ENCODE measurements at places on chromosomes 3 and 15. TPM values are rescaled to one million over a fixed set of nuclear protein-coding genes. Genes with fewer than 3 reads are reported as not detected.

GRCh38 chr15:48176112-48176511 lies 2.0 kb downstream of the MYEF2 start:
- no peaks in the 10 kb centered on the region for H3K4me1 ChIP-seq
- no peak overlapping the region for H3K27ac ChIP-seq
- H3K4me3 ChIP-seq, result no peak overlapping the region
- H3K27me3 ChIP-seq, result peaks cover under 1% of the 10 kb centered on the region

DNA sequence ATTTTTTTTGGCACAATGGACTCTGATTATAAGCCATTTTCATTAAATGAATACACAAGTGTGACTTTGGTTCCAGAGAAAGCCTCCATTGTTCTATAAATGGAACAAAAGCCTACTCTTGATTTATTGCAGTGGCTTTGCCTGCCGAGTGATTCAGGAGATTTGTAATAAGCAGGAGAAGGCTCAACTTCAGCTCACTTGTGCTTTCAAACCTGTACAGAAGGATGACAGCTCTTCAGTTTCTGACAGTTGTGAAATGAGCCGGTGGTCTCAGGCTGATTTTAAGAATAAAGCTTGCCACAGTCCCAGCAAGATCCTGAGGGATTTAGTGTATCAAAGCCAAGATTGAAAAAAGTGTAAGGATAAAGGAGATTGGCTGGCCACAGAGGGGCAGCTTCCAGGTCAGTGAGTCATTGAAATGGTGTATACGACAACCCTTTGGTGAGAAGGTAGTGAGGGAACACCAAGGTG lies 438.8 kb upstream of the TGFBR2 start:
- no peak overlapping the region for H3K27ac ChIP-seq
- no peaks in the 10 kb centered on the region for H3K4me1 ChIP-seq
- DNase-seq, result no peak
- H3K27me3 ChIP-seq, result no peaks in the 10 kb centered on the region

- no peaks in the 10 kb centered on the region for H3K27me3 ChIP-seq
- peak overlapping the region; percentile 98 for H3K4me3 ChIP-seq
- peak; percentile 74 for DNase-seq
- no peaks in the 10 kb centered on the region for H3K36me3 ChIP-seq
- peaks cover 14% of the 10 kb centered on the region for H3K4me1 ChIP-seq
Observed at GRCh38 chr3:125374501-125374995, 577 bp downstream of the ZNF148 start.

- no peak for DNase-seq
- no peaks in the 10 kb centered on the region for H3K36me3 ChIP-seq
- H3K27ac ChIP-seq, result no peak overlapping the region
- H3K4me3 ChIP-seq, result no peak overlapping the region
- H3K27me3 ChIP-seq, result no peaks in the 10 kb centered on the region
Observed at GRCh38 chr15:80601256-80601655, 93.9 kb upstream of the ABHD17C start.

- peaks cover 12% of the 10 kb centered on the region for H3K27me3 ChIP-seq
- no peaks in the 10 kb centered on the region for H3K36me3 ChIP-seq
- no peak within 1 kb of the TSS for H3K4me3 ChIP-seq
- peak; percentile 19 for DNase-seq
- H3K4me1 ChIP-seq, result no peaks in the 10 kb centered on the region
Observed at GRCh38 chr3:115623044-115623868, at the start of gene GAP43. TSS of gene GAP43 (plus strand) at chr3:115623510. CDS start at chr3:115623690, 180 bp downstream.

OIP5 gene
- not detected for polyA plus RNA-seq

- peak overlapping the region; percentile 57 for H3K27ac ChIP-seq
- H3K27me3 ChIP-seq, result no peaks in the 10 kb centered on the region
- H3K4me3 ChIP-seq, result no peak overlapping the region
- H3K36me3 ChIP-seq, result no peaks in the 10 kb centered on the region
Observed at GRCh38 chr3:46095307-46095706, 68.0 kb upstream of the XCR1 start.

DNA sequence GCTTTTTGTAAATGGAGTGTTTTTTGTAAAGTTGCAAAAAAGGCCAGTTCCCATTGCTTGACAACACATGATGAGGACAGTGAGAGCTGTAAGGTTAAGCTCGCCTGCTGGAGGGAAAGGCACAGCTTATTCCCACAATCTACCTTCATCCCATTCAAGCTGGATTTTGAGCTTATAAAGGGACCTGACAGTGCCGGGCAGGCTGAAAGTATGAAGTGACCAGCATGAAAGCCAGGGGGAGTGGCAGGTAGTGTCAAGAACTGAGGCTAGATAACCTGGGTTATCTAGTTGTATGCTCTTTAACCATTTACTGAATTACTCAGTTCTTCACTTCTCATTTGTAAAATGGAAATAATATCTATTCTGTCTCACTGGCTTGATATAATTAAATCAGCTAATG lies 52.3 kb upstream of the KPNA4 start:
- no peak for DNase-seq
- no peaks in the 10 kb centered on the region for H3K27me3 ChIP-seq

DNA sequence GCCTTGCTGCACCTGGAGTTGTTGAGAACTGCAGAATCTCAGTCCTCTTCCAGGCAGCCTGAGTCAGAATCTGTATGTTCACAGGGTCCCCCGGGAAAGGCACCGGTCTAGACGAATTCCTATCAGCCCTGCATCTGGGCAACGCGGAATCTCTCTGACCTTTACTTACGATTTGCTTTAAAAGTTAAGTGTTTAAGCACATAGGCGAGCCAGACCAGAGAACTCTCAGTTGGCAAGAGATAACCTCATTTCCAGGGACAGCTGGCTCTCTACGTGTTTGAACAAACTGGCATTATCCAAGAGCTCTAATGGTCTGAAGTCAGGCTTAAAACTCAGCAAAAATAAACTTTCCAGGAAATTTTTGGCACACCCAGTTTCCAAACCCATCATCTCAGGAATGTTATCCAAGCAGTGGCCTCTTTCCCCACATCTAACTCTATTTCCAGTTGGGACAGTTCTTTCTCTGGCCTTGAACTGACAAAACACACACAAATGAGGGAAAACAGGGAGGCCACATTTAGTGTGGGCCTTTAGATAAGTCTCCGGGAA lies 53.4 kb downstream of the HES1 start:
- no peak for DNase-seq
- H3K4me3 ChIP-seq, result no peak overlapping the region
- H3K27ac ChIP-seq, result no peak overlapping the region
- no peaks in the 10 kb centered on the region for H3K4me1 ChIP-seq

XIRP1 gene
- 5.4 TPM for polyA plus RNA-seq

LIPC gene
- 0.98 TPM for polyA plus RNA-seq

- H3K4me3 ChIP-seq, result peak overlapping the region; percentile 88
- DNase-seq, result peak; percentile 48
- H3K27me3 ChIP-seq, result peaks cover 2% of the 10 kb centered on the region
- H3K4me1 ChIP-seq, result no peaks in the 10 kb centered on the region
- H3K27ac ChIP-seq, result no peak overlapping the region
Observed at GRCh38 chr15:50182219-50183013, 420 bp downstream of the SLC27A2 start.

DNA sequence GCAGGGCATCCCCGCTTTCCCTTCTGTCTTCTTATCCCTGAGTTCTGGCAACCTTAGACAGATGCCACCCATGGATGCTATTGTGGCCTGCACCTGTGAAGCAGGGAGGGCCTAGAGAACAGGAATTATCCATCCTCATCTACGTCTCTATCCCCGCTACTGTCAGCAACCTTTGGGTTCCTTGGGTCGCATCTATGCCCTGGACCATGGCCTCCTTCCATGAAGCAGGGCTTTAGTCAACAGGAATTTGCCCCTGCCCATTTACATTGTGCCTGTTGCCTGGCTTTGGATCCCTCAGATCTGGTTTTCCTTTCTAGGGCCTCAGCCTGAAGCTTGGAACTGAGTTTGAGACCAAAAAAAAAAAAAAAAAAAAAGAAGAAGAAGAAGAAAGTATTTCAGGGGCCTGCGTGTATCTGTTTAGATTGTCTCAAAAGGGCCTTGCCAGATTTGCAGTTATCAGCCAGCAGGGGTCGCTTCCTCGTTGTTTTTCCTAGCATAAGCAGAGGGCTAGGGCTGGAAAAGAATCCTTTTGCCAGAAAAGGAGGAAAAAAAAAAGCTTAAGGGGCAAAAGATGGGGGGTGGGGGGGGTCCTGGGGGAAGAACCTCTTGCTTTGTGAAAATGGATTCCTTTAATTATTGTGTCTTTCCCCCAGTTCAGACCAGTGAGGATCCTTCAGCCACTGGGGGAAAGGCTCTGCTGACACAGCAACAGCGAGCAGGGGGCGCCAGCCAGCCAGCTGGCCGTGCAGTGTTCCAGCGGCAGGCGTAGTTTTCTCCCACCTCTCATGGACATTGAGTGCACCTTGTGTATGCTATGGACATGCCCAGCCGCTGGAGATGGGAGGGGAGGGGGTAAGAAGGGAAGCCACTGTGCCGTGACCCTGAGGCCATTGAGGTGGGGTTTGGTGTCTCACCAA lies 65.7 kb upstream of the ALDH1L1 start:
- H3K27ac ChIP-seq, result no peak overlapping the region
- DNase-seq, result peak; percentile 48
- H3K4me3 ChIP-seq, result no peak overlapping the region
- no peaks in the 10 kb centered on the region for H3K36me3 ChIP-seq
- H3K4me1 ChIP-seq, result no peaks in the 10 kb centered on the region

BUB1B gene
- polyA plus RNA-seq, result 9.5 TPM

DNA sequence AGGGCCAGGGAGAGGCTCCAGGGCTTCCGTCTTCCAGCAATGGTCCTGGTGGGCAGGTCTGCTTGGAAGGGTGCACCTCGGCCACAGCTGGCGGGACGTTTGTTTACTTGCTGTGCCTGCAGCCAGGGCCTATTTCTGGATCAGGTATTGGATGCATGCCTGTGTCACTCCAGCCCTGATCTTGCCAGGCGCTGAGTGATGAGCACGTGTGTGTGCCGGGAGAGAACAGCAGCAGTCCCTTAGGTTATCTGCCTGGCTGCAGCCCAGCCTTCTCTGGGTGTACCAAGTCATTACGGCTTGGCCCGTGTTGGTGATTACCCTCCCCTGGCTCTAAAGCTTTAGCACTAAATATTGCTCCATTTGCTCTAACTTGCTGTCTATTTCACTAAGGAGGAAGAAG lies 14.9 kb downstream of the CCDC32 start:
- H3K4me3 ChIP-seq, result no peak overlapping the region
- H3K27me3 ChIP-seq, result no peaks in the 10 kb centered on the region
- H3K4me1 ChIP-seq, result no peaks in the 10 kb centered on the region
- H3K27ac ChIP-seq, result no peak overlapping the region

DNA sequence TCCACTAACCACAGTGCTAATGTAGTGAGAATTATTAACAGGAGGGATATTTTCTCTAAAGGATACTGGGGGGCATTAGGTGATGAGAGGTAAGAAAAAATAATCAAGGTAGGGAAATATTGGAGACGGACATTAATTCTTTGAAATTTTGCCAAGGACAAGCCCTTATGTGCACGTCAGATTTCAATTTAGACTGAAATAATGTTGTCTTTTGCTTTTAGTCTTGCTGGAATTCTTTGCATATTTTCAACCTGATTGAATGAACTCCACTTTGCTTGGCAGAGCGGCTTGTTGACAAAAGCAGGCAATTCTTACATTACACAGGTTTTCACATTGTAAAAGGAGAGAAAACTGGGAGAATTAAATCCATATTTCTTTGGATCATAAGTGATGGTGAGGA lies 25.0 kb upstream of the C3orf52 start:
- no peak overlapping the region for H3K4me3 ChIP-seq
- H3K27me3 ChIP-seq, result no peaks in the 10 kb centered on the region

- H3K4me3 ChIP-seq, result no peak overlapping the region
- no peak for DNase-seq
- H3K27me3 ChIP-seq, result no peaks in the 10 kb centered on the region
- H3K27ac ChIP-seq, result no peak overlapping the region
- H3K36me3 ChIP-seq, result no peaks in the 10 kb centered on the region
Observed at GRCh38 chr3:144073698-144074097, 102.1 kb downstream of the DIPK2A start.

- no peaks in the 10 kb centered on the region for H3K36me3 ChIP-seq
- H3K27me3 ChIP-seq, result no peaks in the 10 kb centered on the region
- no peak overlapping the region for H3K27ac ChIP-seq
- DNase-seq, result no peak
- H3K4me3 ChIP-seq, result no peak overlapping the region
Observed at GRCh38 chr15:96564546-96564945, 234.0 kb downstream of the NR2F2 start.

DNA sequence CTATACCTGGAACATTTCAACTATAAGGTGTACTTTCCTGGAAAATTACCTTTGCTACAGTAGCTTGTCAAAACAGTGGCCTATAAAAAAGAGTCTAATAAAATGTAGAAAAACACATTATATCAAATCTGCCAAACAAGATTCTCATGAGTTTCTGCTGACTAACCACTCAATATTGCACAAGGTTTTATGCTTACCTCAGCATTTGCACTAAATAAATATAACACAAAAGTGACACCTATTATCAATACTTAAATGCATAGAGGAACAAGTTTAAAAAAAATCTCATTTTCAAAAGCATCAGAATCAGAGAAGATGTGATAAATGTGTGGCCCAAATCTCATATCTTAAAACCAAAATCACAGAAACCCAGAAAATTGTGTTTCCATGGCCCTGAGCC lies 281.4 kb downstream of the RSL24D1 start:
- H3K27me3 ChIP-seq, result no peaks in the 10 kb centered on the region
- H3K36me3 ChIP-seq, result no peaks in the 10 kb centered on the region
- no peaks in the 10 kb centered on the region for H3K4me1 ChIP-seq
- no peak overlapping the region for H3K27ac ChIP-seq
- no peak overlapping the region for H3K4me3 ChIP-seq

DNA sequence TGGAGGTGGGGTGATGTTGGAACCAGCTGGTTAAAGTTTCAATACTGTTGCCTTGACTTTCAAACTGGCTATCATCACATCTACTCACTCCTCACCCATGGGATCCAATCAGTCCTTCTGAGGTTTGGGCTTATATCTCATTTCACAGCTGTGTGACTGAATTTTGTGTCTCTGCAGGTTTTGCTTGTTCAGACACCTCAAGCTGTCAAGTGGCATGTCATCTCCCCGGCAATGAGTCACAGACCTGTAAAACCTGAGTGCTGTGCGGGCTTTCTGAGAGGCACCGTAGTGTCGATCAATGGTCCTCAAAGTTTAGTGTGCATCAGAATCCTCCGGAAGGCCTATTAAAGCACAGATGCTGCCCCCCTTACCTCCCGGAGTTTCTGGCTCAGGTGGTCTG lies 86.4 kb upstream of the RORA start:
- H3K4me3 ChIP-seq, result no peak overlapping the region
- no peaks in the 10 kb centered on the region for H3K36me3 ChIP-seq
- no peaks in the 10 kb centered on the region for H3K27me3 ChIP-seq
- no peak for DNase-seq

GRCh38 chr3:69510481-69511030 lies 124.7 kb upstream of the FRMD4B start:
- H3K36me3 ChIP-seq, result no peaks in the 10 kb centered on the region
- no peaks in the 10 kb centered on the region for H3K27me3 ChIP-seq
- no peak overlapping the region for H3K27ac ChIP-seq
- no peaks in the 10 kb centered on the region for H3K4me1 ChIP-seq

GRCh38 chr3:172694573-172695246 lies 16.2 kb downstream of the NCEH1 start:
- H3K4me3 ChIP-seq, result no peak overlapping the region
- H3K27me3 ChIP-seq, result no peaks in the 10 kb centered on the region
- no peaks in the 10 kb centered on the region for H3K36me3 ChIP-seq
- DNase-seq, result no peak
- H3K27ac ChIP-seq, result no peak overlapping the region
- peaks cover 4% of the 10 kb centered on the region for H3K4me1 ChIP-seq

SKOR1 gene
- 0.31 TPM for polyA plus RNA-seq

Data from small intestine (tissue), 16 donors.